ENCODE measurements at places on chromosomes 2 and 18.

DNA sequence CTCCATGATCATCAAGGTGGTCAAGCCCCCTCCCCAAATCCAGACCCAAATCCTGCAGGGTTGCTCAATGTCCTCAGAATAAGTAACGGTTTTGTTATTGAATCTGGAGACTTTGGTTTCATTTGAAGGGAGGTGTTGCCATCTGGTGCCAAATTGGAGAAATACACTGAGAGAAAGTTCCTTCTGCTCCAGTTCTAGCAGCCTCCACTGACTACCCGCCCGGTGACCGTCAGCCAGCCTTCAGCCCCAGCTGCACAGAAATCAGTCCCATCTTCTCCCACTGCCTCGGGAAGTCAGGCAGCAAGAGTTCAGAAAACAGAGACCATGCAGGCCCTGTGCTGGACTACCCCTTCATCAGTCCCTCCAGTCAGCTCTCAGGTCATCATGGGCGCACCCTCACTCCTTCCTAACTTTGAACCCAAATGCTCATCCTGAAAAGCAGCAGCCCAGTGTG, 38.7 kb downstream of the PKDCC start:
- DNase-seq = no peak

DNA sequence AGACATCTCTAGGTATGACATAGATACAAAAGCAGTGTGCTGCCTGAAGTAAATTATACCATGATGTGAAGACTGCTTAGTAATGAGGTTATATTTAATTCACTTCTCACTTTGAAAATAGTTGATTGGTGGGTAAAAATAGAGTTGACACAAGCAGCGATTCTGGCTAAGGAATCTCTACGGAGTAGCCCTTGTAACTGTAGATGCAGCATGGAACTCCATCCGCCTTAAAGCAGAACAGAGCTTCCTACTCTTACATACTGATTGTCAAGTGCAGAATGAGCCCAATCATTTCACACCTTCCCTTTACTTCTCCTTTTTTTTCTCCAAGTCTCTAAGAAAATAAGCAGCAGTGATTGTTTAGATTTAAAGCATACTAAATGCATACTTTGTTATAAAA, 1594.6 kb upstream of the SLC39A10 start:
- DNase-seq = no peak

DNA sequence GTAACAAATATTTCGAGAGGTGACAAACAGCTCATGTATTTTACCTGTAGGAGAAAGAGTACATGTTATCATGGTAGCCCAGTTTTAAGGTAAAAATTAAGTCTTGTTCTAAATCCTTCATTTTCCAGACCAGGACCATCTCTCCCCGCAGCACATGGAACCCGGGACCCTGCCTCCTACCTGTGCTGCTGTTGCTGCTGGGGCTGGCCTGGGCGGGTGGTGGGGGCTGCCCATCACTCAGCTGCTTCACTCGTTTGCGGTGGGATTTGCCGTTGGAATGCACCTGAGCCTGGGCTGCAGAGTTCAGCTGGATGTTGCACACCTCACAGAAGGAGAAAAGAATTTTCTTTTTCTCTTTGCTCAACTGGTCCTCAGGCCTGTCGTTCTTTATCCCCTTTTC, 92.1 kb downstream of the ZNF385B start:
- DNase-seq = no peak

GRCh38 chr2:102660574-102660973, 41.2 kb downstream of the SLC9A2 start:
- no peak for DNase-seq
